ENCODE measurements at places on chromosomes 5 and 9.

- DNase-seq = peak; percentile 5
These were observed 9.9 kb upstream of the PCDHB2 start for GRCh38 chr5:141084487-141084989.

GRCh38 chr5:175652741-175653663 lies 4.9 kb upstream of the HRH2 start:
- peak; percentile 47 for DNase-seq

GRCh38 chr5:86329318-86329717 lies 288.4 kb upstream of the COX7C start:
- no peak for DNase-seq

DNA sequence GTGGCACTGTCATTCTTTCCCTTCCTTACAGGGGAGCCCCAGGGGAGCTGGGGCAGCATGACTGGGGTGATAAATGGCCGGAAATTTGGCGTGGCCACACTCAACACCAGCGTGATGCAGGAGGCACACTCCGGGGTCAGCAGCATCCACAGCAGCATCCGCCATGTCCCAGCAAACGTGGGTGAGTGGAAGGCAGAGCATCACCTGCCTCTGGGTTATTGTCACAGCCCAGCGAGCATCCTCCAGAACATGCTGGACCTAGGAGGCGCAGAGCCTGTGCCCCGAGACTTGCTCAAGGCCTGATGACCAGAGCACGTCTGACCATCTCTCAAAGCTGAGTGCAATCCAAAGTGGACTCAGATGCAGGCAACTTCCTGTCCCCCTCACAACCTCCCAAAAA lies 22.2 kb upstream of the ASS1 start:
- DNase-seq = no peak

GRCh38 chr5:38509185-38509584 lies 47.3 kb downstream of the LIFR start:
- no peak for DNase-seq

GRCh38 chr5:27242258-27242626 lies 203.9 kb upstream of the CDH9 start:
- no peak for DNase-seq

- no peak for DNase-seq
These were observed 1262.0 kb upstream of the DMAC1 start for GRCh38 chr9:9061627-9062026.

DNA sequence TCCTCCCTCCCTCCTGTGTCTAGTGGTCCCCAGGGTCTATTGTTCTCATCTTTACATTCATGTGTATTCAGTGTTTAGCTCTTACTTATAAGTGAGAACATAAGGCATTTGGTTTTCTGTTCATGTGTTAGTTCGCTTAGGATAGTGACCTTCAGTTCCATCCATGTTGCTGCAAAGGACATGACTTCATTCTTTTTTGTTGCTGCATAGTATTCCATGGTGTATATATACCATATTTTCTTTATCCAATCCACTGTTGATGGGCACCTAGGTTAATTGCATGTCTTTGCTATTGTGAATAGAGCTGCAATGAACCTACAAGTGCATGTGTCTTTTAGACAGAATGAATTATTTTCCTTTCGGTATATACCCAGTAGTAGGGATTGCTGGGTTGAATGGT lies 46.8 kb downstream of the FYB1 start:
- DNase-seq = no peak

GRCh38 chr5:39274398-39275085 lies 55.2 kb upstream of the FYB1 start:
- no peak for DNase-seq

DNA sequence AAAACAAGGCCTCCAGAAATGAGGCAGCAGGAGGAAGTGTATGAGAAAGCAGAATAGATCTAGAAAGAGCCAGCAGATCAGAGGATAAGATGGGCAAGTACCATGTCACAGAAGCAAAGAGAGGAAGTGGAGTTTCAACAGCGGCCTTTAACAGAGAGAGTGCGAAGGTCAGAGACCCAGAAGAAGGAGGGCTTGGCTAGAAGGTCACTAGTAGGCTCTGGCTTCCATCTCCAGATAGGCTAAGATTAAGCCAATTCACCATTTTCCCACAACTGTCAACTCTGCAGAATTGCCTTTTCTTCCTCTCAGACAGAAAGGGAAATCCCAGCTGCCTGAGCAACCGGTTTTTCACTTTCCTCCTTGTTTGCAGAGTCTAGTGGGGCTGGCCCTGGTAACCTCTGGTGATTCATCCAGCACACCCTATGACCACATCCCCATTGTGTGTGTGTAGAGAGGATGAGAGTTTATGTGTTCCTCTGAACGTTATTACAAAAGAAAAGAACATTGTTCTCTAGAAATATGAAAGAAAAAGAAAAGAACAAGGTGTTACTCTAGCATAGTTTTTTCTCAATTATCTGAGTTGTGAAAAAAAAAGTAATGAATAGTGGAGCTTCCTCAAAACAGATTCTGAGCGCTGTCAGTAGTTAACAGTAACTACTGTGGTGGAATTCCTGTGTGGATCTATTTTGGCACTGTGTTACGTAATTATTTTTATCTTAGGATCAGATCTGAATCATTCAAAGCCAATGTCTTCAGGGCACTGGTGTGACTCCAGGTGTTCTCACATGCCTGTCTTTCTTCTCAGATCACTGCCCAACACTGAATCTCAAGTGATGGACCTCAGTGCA lies 220.4 kb downstream of the ARRDC3 start:
- peak; percentile 10 for DNase-seq

DNA sequence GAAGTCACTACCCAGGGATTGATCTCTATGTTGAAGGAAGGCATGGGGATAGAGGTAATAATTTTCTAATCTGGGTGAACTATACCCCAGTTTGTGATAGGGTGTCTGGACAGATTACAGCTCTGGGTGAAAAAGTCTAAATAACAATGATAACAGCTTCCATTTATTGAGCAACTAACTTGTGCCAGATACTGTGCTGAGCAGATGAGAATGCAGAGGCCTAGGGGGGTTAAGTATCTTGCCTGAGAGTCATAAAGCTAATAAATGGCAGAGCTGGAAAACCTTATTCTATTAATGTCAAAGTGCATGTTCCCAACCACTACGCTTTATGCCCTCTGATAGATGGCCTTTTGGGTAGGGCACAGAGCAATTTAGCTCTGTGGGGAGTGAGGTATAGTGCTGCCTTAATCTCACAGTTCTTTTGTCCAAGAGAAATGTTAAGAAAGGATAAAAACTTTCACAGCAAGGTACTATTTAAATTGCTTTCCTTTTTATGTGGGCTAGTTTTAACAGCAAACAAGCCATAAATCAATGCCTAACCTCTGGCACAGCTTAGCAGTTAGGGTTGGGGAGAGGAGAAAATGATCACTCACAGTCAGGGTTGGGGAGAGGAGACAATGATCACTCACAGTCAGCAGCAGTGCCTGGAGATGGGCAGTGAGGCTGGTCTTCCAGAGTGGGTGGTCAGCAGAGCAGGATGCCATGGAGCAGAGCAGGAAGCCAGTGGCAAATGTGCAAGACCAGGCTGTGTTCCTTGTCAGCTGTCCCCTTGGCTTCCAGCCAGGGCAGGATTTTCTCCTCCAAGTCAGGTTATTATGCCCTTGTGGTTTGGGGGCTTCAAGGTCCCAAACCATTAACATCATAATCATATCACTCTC lies 187.0 kb downstream of the CARTPT start:
- no peak for DNase-seq

DNA sequence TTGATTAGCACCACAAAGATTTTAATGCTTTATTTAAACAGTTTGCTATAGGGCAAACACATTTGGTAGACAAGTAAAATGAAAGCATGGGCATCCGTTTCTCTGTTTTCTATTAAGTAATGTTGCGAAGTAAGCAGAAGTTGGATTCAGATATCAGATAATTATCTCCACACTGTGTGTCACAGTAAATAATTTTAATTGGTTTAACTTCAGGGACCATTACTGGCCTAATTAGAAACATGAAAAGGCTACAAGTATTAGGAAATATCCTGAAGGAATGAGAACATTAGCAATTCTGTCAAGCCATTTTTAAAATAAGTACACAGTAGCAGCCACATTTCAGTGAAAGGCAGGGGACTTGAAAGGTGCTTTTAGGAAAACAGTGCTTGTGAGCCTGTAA lies 975.4 kb downstream of the NR2F1-AS1 start:
- DNase-seq = no peak

DNA sequence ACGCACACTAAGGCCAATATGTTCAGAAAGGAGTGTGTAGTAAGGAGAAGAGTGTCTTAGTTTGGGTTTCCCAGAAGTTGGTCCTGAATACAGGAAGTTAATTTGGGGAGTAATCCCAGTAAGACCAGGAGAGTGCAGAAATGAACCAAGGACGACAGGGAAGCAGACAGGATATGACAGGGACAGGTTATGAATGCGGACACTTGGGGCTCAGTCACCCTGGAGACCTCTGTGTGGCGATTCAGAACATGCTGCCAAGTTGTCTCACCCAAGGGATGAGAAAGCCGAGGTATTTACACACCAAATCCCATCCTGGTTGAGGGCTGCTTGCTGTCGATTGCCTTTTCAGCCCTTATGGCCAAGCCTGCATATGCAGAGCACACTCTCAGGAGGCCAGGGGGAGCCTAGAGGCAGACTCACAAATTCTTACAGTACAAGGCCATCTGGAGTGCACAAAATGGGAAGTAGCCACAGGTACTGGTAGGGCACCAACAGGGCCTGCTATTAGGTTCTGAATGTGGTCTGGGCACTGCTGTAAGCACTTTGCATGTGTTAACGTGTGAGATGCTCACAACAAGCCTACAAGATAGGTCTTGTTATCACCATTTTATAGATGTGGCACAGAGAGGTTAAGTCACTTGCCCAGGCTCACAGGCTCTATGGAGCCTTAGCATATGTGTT lies 233.1 kb upstream of the ANKRD55 start:
- DNase-seq = no peak

GRCh38 chr9:72459308-72459707 lies 62.1 kb upstream of the TMC1 start:
- no peak for DNase-seq

DNA sequence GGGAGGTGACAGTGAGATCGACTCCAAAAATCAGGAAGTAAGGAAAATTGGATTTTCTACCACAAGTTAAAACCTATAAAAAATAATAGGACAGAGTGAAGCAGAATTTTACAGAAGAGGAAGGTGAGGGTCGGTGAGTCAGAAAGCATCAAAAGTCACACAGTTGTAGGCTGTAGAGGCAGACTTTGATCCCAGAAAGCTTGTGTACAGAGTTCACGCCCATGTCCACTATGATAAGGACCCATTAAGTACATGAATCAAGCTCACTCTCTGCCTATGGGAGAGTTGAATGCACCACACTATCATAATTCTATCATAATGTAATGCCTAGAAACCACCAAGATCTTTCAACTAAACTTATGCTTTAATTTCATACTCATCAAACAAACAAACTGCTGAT lies 291.2 kb downstream of the PRELID2 start:
- DNase-seq = no peak

GRCh38 chr5:36536616-36537005 lies 69.8 kb upstream of the SLC1A3 start:
- DNase-seq = no peak

- DNase-seq = no peak
These were observed 547.4 kb downstream of the TLE1 start for GRCh38 chr9:81141961-81142360.

DNA sequence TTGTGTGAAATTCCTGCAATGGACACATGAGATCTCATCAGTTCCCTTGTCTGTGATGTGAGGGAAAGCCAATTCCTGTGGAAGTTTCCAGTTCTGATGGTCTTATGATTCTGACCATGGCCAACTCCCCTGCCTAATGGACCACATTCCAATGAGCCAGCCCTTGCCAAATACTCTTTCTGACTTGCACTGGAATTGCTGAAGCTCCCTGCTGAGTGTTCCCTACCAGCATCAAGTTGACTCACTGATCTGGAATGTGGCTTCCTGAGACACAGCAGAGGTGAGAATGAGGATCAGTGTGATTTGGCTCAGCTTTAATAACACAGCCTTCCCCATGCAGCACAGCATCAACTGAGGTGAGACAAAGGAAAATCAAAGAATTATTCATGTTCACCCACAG lies 427.8 kb downstream of the KDM4C start:
- DNase-seq = no peak
